ENCODE measurements at places on chromosomes 2 and 18.

- DNase-seq, result no peak
Measured at GRCh38 chr18:63141778-63142176, 177.8 kb downstream of the BCL2 start.

DNA sequence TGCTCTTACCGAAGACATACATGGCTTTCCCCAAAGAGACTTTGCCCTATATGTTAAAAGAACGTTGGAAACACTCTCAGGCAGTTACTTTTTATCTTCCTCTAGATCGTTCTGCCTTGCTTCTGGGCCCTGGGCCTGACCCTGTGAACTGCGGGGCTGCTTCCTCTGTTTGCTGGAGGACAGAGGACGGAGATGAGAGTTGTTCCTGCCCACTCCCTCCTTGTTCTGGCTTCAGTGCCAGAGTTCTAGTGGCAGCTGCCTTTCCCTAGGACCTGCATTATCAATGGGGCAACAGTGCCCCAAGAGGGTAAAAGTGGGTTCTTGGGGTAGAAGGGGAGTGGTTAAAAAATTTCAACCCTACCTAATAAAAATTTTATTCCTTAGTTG lies 6.5 kb upstream of the FN1 start:
- no peak for DNase-seq

DNA sequence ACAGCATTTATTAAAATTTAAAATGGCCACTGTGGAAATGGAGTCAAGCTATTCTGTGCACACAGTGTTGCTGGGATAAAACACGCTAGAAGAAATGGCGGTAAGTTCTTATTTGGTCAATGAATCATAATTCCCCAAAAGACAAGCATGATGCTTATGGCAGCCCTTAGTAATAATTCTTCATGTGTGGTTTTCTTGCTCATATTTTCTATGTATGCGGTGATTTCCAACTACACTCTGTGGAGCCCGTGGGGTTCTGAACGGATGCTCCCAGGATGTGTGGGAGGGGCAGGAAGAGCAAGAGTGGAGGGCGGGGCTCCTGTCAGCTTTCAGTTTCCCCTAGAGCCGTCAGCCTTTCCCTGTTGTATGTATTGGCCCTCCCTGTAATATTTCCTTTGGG lies 91.7 kb upstream of the RMDN2 start:
- DNase-seq, result no peak

GRCh38 chr18:31274931-31275330 lies 43.0 kb upstream of the DSG1 start:
- peak; percentile 79 for DNase-seq

- DNase-seq, result peak; percentile 18
Measured at GRCh38 chr2:163044114-163044513, 205.5 kb upstream of the KCNH7 start.

DNA sequence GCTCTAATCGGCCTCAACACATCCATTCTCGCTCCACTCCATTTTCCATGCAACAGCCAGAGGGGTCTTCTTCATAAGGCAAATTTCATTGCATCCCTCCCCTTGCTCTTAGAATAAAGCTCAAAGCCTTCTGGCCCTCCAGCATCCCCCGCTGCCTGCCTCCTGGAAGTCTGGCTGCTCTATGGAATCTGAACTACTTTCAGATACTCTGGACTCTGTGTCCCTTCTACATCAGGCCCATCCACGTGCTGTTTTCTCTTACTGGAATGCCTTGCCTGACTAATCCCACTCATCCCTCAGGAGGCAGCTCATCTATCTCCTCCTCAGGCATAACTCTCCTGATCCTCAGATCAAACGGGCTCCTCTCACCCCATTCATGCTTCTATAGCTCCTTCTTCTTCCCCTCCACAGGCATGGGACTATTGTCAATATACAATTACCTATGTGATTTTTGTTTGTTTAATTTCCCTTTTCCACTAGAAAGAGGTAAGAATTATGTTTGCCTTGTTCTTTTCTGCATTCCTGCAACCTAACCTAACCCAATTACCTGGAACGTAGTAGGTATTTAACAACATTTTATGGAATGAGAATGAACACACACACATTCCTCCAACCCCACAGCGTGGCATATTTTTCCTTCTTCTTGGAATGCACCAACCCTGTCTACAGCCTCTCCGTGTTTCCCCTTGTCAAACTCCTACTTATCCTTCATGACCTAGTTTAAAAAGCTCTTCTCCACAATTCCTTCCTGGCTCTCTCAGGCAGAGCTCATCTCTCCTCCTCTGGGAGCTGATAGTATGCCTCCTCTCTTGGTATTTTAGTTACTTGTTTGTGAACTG lies 49.5 kb downstream of the LBH start:
- no peak for DNase-seq

- DNase-seq, result no peak
Measured at GRCh38 chr18:77084688-77085035, 47.9 kb downstream of the MBP start.

GRCh38 chr2:19895535-19895934 lies 6.2 kb downstream of the TTC32 start:
- DNase-seq, result no peak

DNA sequence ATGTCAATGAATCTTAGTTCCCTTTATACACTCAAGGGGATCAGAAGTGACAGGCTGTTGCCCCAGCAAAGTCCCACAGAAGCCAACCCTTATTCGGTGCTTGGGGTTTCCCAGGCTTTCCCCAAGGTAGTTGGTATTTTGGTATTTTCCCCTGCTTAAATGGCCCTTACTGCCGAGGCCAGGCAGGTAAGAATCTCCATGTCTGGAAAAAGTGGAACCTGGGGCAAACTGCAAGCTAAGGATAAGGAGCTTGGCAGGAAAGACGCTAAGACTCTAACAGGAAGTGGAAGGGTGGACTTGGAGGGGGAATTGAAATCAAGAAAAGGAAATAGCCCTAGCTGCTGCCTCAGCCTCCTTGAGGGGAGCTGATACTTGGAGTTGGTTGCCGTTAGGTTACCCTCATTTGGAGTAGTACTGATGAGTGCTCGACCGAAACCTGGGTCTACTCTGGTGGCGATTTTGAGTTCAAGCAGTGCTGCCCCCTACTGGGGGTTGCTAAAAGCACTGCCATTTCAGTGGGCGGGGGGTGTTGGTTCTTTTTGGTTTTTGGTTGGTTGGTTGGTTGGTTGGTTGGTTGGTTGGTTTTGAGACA lies 3.3 kb upstream of the GPBAR1 start:
- DNase-seq, result no peak

GRCh38 chr18:62289047-62289446 lies 36.1 kb upstream of the TNFRSF11A start:
- DNase-seq, result no peak

GRCh38 chr2:15826273-15826717 lies 114.1 kb upstream of the MYCN start:
- DNase-seq, result no peak

- DNase-seq, result no peak
Measured at GRCh38 chr2:3523551-3524041, 4.3 kb upstream of the ADI1 start.

Measured in NCI-H1105 treated with DMSO at 0.1 percent for 48 hours (cell line).